ENCODE measurements at places on chromosomes 3 and 15. TPM values are rescaled to one million over a fixed set of nuclear protein-coding genes. Genes with fewer than 3 reads are reported as not detected.

GRCh38 chr3:51967384-51968169, at the start of gene PCBP4:
TSS of gene PCBP4 (minus strand) at chr3:51967454. CDS start at chr3:51961240, 6,214 bp downstream.
- H3K27ac ChIP-seq, result peak within 1 kb of the TSS; percentile 45
- DNase-seq, result peak; percentile 45
- peaks cover 23% of the 10 kb centered on the region for H3K4me1 ChIP-seq
- no peaks in the 10 kb centered on the region for H3K27me3 ChIP-seq
- no peaks in the 10 kb centered on the region for H3K36me3 ChIP-seq
- H3K4me3 ChIP-seq, result peak within 1 kb of the TSS; percentile 81

DNA sequence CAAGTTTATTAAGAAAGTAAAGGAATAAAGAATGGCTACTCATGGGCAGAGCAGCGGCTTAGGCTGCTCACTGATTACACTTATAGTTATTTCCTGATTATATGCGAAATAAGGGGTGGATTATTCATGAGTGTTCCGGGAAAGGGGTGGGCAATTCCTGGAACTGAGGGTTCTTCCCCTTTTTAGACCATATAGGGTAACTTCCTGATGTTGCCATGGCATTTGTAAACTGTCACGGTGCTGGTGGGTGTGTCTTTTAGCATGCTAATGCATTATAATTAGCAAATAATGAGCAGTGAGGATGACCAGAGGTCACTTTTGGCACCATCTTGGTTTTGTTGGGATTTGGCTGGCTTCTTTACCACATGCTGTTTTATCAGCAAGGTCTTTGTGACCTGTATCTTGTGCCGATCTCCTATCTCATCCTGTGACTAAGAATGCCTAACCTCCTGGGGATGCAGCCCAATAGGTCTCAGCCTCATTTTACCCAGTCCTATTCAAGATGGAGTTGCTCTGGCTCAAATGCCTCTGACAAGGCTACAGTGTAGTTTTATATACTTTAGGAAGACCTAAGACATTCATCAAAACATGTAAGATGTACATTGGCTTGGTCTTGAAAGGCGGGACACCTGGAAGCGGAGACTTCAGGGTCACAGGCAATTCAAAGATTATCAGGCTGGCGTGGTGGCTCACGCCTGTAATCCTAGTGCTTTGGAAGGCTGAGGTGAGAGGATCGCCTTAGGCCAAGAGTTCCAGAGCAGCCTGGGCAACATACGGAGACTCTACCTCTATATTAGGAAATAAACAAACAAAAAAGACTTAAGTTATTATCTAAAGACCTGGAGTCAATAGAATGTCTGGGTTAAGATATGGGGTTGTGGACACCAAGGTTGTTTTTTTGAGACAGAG, 3.2 kb upstream of the BLOC1S6 start:
- no peak overlapping the region for H3K27ac ChIP-seq
- DNase-seq, result peak; percentile 40
- H3K4me3 ChIP-seq, result no peak overlapping the region
- H3K36me3 ChIP-seq, result peaks cover 7% of the 10 kb centered on the region
- no peaks in the 10 kb centered on the region for H3K27me3 ChIP-seq
- peaks cover 24% of the 10 kb centered on the region for H3K4me1 ChIP-seq

- H3K4me1 ChIP-seq, result peaks cover 47% of the 10 kb centered on the region
- H3K27me3 ChIP-seq, result no peaks in the 10 kb centered on the region
- no peaks in the 10 kb centered on the region for H3K36me3 ChIP-seq
- peak overlapping the region; percentile 8 for H3K4me3 ChIP-seq
- H3K27ac ChIP-seq, result peak overlapping the region; percentile 67
Measured at GRCh38 chr3:72137865-72138861, 353.2 kb upstream of the PROK2 start.

GRCh38 chr3:97479740-97480139, 284.8 kb upstream of the ARL6 start:
- no peaks in the 10 kb centered on the region for H3K27me3 ChIP-seq
- no peak overlapping the region for H3K27ac ChIP-seq
- H3K4me1 ChIP-seq, result no peaks in the 10 kb centered on the region
- no peak overlapping the region for H3K4me3 ChIP-seq

- peaks cover 8% of the 10 kb centered on the region for H3K4me1 ChIP-seq
- no peaks in the 10 kb centered on the region for H3K27me3 ChIP-seq
- H3K4me3 ChIP-seq, result no peak overlapping the region
- peak; percentile 51 for DNase-seq
- no peak overlapping the region for H3K27ac ChIP-seq
- H3K36me3 ChIP-seq, result no peaks in the 10 kb centered on the region
Measured at GRCh38 chr15:81336568-81336967, 12.6 kb upstream of the STARD5 start.

- H3K27me3 ChIP-seq, result no peaks in the 10 kb centered on the region
- H3K4me1 ChIP-seq, result no peaks in the 10 kb centered on the region
- H3K36me3 ChIP-seq, result peaks cover 9% of the 10 kb centered on the region
Measured at GRCh38 chr3:58157700-58158099, 53.1 kb downstream of the DNASE1L3 start.

- H3K4me1 ChIP-seq, result no peaks in the 10 kb centered on the region
- H3K4me3 ChIP-seq, result no peak overlapping the region
- no peaks in the 10 kb centered on the region for H3K36me3 ChIP-seq
- DNase-seq, result no peak
- H3K27me3 ChIP-seq, result no peaks in the 10 kb centered on the region
- no peak overlapping the region for H3K27ac ChIP-seq
Measured at GRCh38 chr3:78402720-78403119, 1362.8 kb downstream of the ROBO2 start.

DNA sequence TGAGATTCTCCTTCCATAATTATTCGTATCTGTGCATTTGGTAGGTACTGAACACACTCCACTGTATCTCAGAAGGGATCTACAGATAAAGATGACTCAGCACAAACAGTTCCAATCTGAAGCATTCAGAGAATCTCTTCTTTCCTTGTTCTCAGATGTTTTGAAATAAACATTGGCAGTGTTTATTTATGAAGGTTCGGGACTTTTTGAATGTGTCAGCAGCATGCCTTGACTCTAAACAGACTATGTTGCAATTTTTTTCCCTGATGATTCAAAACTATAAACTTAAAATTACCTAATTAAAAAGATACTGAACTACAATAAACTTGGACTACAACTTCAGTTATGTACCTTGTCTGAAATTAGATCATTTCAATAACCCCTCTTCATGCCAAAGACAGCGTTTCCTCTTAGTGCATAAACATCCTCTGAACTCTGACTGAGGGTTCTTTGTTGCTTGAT, 612.9 kb upstream of the TBL1XR1 start:
- no peaks in the 10 kb centered on the region for H3K27me3 ChIP-seq
- peaks cover 11% of the 10 kb centered on the region for H3K4me1 ChIP-seq
- DNase-seq, result no peak
- H3K27ac ChIP-seq, result no peak overlapping the region
- no peaks in the 10 kb centered on the region for H3K36me3 ChIP-seq
- H3K4me3 ChIP-seq, result no peak overlapping the region

DNA sequence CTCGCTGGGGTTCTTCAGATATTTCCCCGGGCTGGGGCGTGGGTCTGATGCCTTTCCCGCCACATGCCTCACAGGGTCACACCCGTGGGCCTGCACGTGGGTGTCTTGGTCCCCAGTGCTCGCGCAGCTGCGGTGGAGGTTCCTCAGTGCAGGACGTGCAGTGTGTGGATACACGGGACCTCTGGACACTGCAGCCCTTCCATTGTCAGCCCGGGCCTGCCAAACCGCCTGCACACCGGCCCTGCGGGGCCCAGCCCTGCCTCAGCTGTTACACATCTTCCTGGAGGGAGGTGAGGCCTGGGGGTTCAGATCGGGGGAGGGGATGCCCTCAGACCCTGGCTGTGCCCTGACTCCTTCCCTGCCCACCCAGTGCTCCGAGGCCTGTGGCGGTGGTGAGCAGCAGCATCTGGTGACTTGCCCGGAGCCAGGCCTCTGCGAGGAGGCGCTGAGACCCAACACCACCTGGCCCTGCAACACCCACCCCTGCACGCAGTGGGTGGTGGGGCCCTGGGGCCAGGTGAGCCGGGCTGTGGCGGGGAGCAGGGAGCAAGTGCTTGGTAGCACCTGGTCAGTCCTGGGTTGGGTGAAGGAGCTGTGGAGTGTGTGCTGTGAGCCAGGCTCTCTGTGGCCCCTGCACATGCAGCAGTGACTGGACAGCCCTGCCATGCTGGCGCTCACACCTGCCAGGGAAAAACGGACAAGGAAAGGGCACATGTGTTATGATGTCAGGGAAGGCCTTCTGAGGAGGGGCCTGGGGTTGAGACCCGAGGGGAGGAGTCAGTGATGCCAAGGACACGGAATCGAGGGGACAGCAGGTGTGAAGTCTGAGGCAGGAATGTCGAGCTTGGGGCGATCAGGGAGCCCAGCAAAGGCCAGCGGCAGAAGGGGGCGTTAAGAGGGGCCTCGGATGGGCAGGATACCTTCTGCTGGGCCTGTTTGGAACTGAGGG, 88.9 kb downstream of the TBC1D2B start:
- DNase-seq, result no peak
- H3K4me1 ChIP-seq, result peaks cover 13% of the 10 kb centered on the region
- no peak overlapping the region for H3K4me3 ChIP-seq
- no peaks in the 10 kb centered on the region for H3K27me3 ChIP-seq
- no peak overlapping the region for H3K27ac ChIP-seq

- H3K4me1 ChIP-seq, result no peaks in the 10 kb centered on the region
- H3K27ac ChIP-seq, result no peak overlapping the region
- no peaks in the 10 kb centered on the region for H3K36me3 ChIP-seq
- no peak for DNase-seq
Measured at GRCh38 chr3:174618368-174619080, 240.6 kb upstream of the NAALADL2 start.

- H3K4me1 ChIP-seq, result peaks cover 5% of the 10 kb centered on the region
- H3K36me3 ChIP-seq, result peaks cover 40% of the 10 kb centered on the region
- DNase-seq, result no peak
- H3K27ac ChIP-seq, result no peak overlapping the region
- H3K27me3 ChIP-seq, result no peaks in the 10 kb centered on the region
Measured at GRCh38 chr3:120324190-120324589, 25.0 kb downstream of the LRRC58 start.

- H3K36me3 ChIP-seq, result no peaks in the 10 kb centered on the region
Measured at GRCh38 chr15:97972366-97972765, 11.9 kb downstream of the ARRDC4 start.

DNA sequence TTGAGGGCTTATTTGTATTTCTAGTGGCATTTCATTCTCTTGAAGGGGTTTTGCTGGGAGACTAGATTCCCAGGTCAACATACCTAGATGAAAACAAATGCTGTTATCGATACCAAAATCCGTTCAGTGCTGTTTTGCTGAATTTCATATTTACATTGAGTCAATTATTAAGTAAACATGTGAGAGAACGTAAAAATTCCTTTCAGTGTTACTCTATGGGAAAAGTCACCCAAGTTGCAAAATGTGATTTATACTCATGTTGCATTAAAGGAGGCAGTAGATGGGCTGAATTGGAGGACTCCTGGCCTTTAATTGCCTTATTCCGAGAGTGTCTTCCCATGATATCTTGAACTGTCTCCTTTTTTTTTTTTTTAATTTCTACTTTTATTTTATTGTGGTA, 1011.3 kb upstream of the NR2F2 start:
- no peak overlapping the region for H3K4me3 ChIP-seq
- peaks cover 1% of the 10 kb centered on the region for H3K27me3 ChIP-seq
- no peaks in the 10 kb centered on the region for H3K4me1 ChIP-seq
- no peaks in the 10 kb centered on the region for H3K36me3 ChIP-seq
- no peak for DNase-seq

GRCh38 chr15:64324165-64324877, 31.7 kb downstream of the CSNK1G1 start:
- H3K27me3 ChIP-seq, result no peaks in the 10 kb centered on the region
- H3K36me3 ChIP-seq, result no peaks in the 10 kb centered on the region
- no peak for DNase-seq
- no peak overlapping the region for H3K4me3 ChIP-seq
- no peak overlapping the region for H3K27ac ChIP-seq
- peaks cover 3% of the 10 kb centered on the region for H3K4me1 ChIP-seq

DNA sequence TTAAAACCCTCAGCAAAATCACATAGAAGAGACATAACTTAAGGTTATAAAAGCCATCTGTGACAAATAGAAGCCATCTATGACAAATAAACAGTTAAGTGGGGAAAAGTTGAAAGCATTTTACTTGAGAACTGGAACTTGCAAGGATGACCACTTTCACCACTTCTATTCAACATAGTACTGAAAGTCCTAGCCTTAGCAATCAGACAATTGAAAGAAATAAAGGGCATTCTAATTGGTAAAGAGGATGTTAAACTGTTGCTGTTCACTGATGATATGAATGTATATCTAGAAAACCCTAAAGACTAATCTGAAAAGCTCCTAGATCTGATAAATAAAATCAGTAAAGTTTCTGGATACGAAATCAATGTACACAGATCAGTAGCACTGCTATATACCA, 186.9 kb upstream of the SATB1 start:
- no peak overlapping the region for H3K27ac ChIP-seq
- H3K36me3 ChIP-seq, result peaks cover 6% of the 10 kb centered on the region
- H3K27me3 ChIP-seq, result no peaks in the 10 kb centered on the region
- DNase-seq, result no peak
- no peak overlapping the region for H3K4me3 ChIP-seq
- H3K4me1 ChIP-seq, result peaks cover 4% of the 10 kb centered on the region

- H3K4me1 ChIP-seq, result no peaks in the 10 kb centered on the region
- DNase-seq, result no peak
- no peak overlapping the region for H3K4me3 ChIP-seq
- H3K36me3 ChIP-seq, result no peaks in the 10 kb centered on the region
Measured at GRCh38 chr3:29065211-29065785, 215.6 kb upstream of the RBMS3 start.

SAMMSON gene
- not detected for total RNA-seq

LRRC3B gene
- not detected for total RNA-seq

LMCD1 gene
- 3.5 TPM for total RNA-seq

SLC12A1 gene
- total RNA-seq, result not detected

HCN4 gene
- not detected for total RNA-seq

GNAT1 gene
- total RNA-seq, result not detected

BCL2A1 gene
- total RNA-seq, result 110 TPM

Data from activated CD4-positive, alpha-beta memory T cell treated with anti-CD3 and anti-CD28 coated beads for 36 hours (primary cell).